Transverse colon (tissue), 4 donors: ENCODE measurements at places on chromosomes 11 and 22. TPM values are rescaled to one million over a fixed set of nuclear protein-coding genes. Genes with fewer than 3 reads are reported as not detected.
A peak's percentile ranks its signal among the peaks of the same experiment; 100 is the strongest.

DNA sequence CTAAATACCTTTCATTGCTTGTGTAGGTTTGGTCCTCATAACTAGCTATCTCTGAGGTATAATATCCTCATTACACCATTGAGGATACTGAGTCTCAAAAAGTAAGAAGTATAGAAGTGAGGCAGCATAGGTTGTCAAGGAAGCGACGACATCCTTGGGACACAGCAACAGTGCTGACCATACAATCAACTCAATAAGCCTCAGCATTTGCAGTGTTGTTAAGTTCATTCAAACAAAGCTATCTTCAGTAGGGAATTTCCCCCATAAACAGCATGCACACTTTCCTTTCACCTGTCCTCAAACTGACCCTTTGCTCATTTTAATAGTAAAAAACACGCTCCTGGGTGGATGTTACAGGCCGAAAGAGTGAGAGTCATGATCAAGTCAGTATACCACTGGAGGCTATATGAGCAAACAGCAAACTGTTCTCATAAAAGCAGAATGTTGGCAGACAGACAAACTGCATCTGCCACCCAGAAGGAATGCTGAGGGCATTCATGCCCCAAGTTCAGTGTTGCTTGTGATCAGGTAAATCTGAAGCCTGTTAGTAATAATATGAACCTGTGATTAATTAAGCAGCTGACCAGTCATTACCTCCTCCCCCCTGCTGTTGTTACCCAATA, 756.2 kb upstream of the TENM4 start:
- no peak for DNase-seq
- no peak overlapping the region for H3K27ac ChIP-seq
- no peaks in the 10 kb centered on the region for H3K4me1 ChIP-seq
- H3K4me3 ChIP-seq = no peak overlapping the region

DNA sequence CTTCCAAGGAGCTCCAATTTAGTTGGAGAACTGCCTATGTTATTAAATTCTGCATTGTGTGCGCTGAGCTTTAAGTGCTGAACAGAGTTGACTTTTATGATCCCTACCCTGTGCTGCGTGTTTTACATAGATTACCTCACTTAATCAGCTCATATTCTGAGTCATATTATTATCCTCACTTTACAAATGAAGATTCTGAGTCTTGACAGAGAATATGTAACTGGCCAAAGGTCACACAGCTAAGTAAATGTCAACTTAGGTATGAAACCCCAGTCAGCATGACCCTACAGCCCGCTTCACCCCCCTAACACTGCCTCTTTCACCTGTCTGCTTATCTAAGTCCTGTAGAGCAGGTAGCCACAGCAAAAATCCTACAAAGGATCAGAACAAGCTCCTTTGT, 19.8 kb upstream of the TMPRSS5 start:
- H3K4me1 ChIP-seq = no peaks in the 10 kb centered on the region
- H3K4me3 ChIP-seq = no peak overlapping the region
- no peaks in the 10 kb centered on the region for H3K27me3 ChIP-seq
- no peak for DNase-seq
- H3K27ac ChIP-seq = no peak overlapping the region

DNA sequence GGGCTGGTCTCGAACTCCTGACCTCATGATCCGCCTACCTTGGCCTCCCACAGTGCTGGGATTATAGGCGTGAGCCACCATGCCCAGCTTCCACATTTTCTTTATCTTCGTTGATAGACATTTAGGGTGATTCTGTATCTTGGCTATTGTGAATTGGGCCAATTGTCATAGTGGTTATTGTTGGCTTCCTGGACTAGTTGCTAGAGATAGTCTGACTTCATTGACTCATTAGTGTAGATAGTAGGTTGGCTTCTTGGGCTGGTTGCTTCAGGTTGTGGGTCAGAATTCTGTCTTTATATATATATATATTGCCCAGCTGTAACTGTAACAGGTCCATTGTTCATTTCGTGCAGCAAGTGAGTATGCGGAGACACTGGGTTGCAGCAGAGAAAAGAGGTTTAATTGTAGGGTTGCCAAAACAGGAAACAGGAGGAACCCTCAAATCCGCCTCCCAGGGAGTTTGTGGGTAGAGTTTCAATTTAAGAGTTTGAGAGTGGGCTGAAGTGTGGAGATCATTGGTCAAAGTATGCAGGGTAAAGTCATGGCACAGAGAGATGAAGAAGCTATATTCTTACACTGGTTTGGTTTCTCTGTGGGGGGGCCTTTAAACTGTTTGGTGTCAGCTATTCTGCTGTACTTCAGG, 22.0 kb downstream of the ATG13 start:
- no peak for DNase-seq
- H3K27me3 ChIP-seq = no peaks in the 10 kb centered on the region
- peaks cover 5% of the 10 kb centered on the region for H3K36me3 ChIP-seq
- no peak overlapping the region for H3K4me3 ChIP-seq
- no peaks in the 10 kb centered on the region for H3K4me1 ChIP-seq

- no peak overlapping the region for H3K27ac ChIP-seq
- no peaks in the 10 kb centered on the region for H3K36me3 ChIP-seq
Measured at GRCh38 chr11:119990309-119991021, 147.4 kb downstream of the TRIM29 start.

DNA sequence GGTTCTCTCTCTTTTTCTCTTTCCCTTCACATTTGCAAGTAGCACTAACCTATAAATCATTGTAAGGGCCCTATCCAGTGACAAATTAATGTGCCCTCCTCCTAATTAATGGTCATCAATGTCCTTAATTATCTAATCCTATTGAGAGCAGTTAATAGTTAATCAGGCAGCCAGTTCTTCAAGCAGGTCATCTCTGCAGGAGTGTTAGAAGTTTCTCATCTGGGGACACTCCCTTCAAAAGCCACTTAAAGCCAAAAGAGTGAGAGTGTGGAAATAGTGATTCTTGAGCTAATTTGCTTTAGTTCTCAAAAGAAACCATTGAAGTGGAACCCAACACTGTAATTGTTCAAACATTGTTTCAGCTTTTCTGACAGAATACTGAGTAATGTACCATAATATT, 141.6 kb downstream of the ELP4 start:
- DNase-seq = no peak
- H3K36me3 ChIP-seq = no peaks in the 10 kb centered on the region
- H3K4me3 ChIP-seq = no peak overlapping the region
- no peak overlapping the region for H3K27ac ChIP-seq
- no peaks in the 10 kb centered on the region for H3K4me1 ChIP-seq
- no peaks in the 10 kb centered on the region for H3K27me3 ChIP-seq

DNA sequence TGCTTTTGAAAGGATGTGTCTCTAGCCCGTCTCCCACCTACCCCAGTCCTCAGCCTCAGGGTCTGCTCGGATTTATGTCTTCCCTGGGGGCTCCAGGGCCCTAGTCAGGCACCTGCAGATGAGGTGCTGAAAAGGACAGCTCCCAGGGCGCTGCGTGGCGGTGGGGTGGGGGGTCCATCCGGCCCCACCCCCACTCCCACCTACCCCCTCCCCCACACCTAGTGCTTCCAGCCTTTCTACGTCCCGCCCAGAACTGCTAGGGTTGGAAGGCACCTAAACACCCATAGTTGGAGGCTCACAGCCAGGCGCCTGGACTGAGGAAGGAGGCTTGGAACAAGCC, 1.4 kb upstream of the ROBO3 start:
- no peak for DNase-seq
- H3K27ac ChIP-seq = no peak overlapping the region
- H3K27me3 ChIP-seq = peaks cover 99% of the 10 kb centered on the region
- H3K36me3 ChIP-seq = no peaks in the 10 kb centered on the region

- no peaks in the 10 kb centered on the region for H3K36me3 ChIP-seq
- no peak overlapping the region for H3K27ac ChIP-seq
- DNase-seq = no peak
- peaks cover 6% of the 10 kb centered on the region for H3K4me1 ChIP-seq
- H3K4me3 ChIP-seq = no peak overlapping the region
Measured at GRCh38 chr11:43984519-43985385, 42.3 kb downstream of the C11orf96 start.

DNA sequence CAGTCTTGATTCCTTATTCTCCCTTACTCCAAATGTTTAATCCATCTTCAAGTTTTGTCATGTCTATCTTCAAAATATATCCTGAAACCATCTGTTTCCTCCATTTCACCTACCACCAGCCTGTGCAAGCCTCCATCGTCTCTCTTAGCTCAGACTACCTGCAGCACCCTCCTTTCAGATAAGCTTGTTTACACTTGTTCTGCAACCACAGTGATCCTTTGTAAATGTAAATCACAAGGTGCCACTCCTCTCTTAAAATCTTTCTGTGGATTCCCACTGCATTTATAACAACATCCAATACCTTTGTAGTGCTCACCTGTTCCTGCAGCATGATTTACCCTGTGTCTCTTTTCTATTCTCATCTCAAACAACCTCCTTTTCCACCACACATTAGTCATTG, 31.8 kb upstream of the GPR83 start:
- no peaks in the 10 kb centered on the region for H3K27me3 ChIP-seq
- no peaks in the 10 kb centered on the region for H3K4me1 ChIP-seq
- DNase-seq = no peak
- no peak overlapping the region for H3K27ac ChIP-seq
- H3K36me3 ChIP-seq = no peaks in the 10 kb centered on the region

The DCHS1 gene
- 17.7 TPM for total RNA-seq

- no peak overlapping the region for H3K27ac ChIP-seq
- peaks cover 18% of the 10 kb centered on the region for H3K27me3 ChIP-seq
- H3K36me3 ChIP-seq = no peaks in the 10 kb centered on the region
- no peak for DNase-seq
- H3K4me1 ChIP-seq = no peaks in the 10 kb centered on the region
Measured at GRCh38 chr22:36584666-36585065, 55.7 kb upstream of the EIF3D start.

DNA sequence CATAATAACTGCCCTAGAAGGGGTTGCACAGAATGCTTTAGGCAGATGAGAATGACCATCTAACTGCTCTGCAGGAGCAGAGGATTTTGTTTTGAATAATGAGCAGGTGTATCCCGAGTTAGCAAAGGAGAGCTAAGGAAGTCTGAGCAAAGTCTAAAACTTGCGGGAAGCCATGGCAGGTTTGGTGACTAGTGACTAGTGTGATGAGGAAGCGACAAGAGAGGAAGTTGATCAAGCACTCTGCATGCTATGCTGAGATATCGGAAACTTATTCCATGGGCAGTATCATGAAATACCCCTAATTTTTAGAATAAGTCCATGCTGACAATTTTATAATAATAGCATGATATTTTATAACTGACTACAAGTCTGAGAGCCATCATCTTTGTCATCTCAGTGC, 12.9 kb downstream of the OLFML1 start:
- H3K27me3 ChIP-seq = no peaks in the 10 kb centered on the region
- H3K27ac ChIP-seq = no peak overlapping the region
- no peaks in the 10 kb centered on the region for H3K36me3 ChIP-seq
- H3K4me1 ChIP-seq = no peaks in the 10 kb centered on the region
- DNase-seq = no peak
- no peak overlapping the region for H3K4me3 ChIP-seq

- H3K36me3 ChIP-seq = no peaks in the 10 kb centered on the region
- H3K4me1 ChIP-seq = no peaks in the 10 kb centered on the region
- no peaks in the 10 kb centered on the region for H3K27me3 ChIP-seq
- DNase-seq = no peak
Measured at GRCh38 chr11:103596315-103596714, 440.1 kb upstream of the DDI1 start.

The TNNI2 gene
- total RNA-seq = 3.5 TPM

The TSGA10IP gene
- not detected for total RNA-seq

The TYR gene
- total RNA-seq = not detected

- H3K27ac ChIP-seq = peak overlapping the region; percentile 58
- no peaks in the 10 kb centered on the region for H3K27me3 ChIP-seq
- no peaks in the 10 kb centered on the region for H3K36me3 ChIP-seq
Measured at GRCh38 chr11:14029971-14030920, 67.7 kb downstream of the SPON1 start.

The KCNJ1 gene
- not detected for total RNA-seq

DNA sequence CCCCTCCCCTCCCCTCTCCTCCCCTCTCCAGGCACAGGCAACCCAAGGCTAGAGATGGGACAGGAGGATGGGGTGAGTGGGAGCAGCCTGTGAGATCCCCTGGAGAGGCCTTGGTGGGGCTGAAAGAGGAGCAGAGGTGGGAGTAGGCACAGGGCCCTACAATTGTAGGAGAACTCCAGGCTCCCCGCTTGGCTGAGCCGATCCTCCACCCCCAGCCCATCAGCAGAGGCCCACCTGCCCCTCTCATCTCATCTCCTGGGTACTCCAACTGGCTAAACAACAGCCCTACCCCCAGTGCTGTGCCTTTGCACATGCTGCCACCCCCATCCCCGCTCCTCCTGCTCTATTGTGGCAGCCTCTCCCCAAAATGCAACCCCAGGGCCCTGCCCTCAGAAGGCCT, 52.0 kb upstream of the A4GALT start:
- H3K4me1 ChIP-seq = peaks cover 9% of the 10 kb centered on the region
- H3K4me3 ChIP-seq = no peak overlapping the region
- no peaks in the 10 kb centered on the region for H3K27me3 ChIP-seq
- no peak overlapping the region for H3K27ac ChIP-seq
- no peaks in the 10 kb centered on the region for H3K36me3 ChIP-seq
- DNase-seq = no peak

DNA sequence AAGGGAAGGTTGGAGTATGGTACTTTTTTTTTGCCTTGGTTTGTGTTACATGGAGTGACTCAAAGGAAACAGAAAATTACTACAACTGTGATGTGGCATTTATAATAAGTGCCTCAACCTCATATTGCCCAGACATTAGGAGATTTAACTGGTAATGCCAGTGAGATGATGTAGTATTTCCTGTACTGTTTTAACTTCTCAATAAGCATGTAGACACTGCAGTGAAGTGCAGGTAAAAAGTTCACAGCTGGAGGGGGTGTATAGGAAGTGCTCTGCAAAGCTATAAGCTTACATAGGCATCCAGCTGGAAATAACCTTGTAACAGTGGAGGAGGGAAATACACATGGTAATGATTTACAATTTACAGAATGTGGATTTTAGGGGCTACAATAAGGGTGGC, 138.2 kb upstream of the MTMR2 start:
- no peak overlapping the region for H3K27ac ChIP-seq
- no peaks in the 10 kb centered on the region for H3K4me1 ChIP-seq
- no peaks in the 10 kb centered on the region for H3K27me3 ChIP-seq
- H3K36me3 ChIP-seq = no peaks in the 10 kb centered on the region
- DNase-seq = no peak
- H3K4me3 ChIP-seq = no peak overlapping the region

- no peaks in the 10 kb centered on the region for H3K4me1 ChIP-seq
- no peaks in the 10 kb centered on the region for H3K27me3 ChIP-seq
- no peak for DNase-seq
- H3K27ac ChIP-seq = no peak overlapping the region
- H3K4me3 ChIP-seq = no peak overlapping the region
Measured at GRCh38 chr11:43825217-43825816, 55.3 kb upstream of the ALKBH3 start.

- no peaks in the 10 kb centered on the region for H3K27me3 ChIP-seq
- no peaks in the 10 kb centered on the region for H3K36me3 ChIP-seq
- no peak overlapping the region for H3K4me3 ChIP-seq
- no peak overlapping the region for H3K27ac ChIP-seq
Measured at GRCh38 chr11:34674038-34674437, 53.1 kb downstream of the EHF start.

The GP1BB gene
- total RNA-seq = 0.41 TPM

- H3K27ac ChIP-seq = no peak overlapping the region
- no peak overlapping the region for H3K4me3 ChIP-seq
- no peaks in the 10 kb centered on the region for H3K4me1 ChIP-seq
- no peaks in the 10 kb centered on the region for H3K36me3 ChIP-seq
- DNase-seq = peak; percentile 32
Measured at GRCh38 chr11:69382131-69383128, 88.5 kb downstream of the MYEOV start.
